ENCODE measurements at places on chromosomes 6 and 20. TPM values are rescaled to one million over a fixed set of nuclear protein-coding genes. Genes with fewer than 3 reads are reported as not detected.

- no peak for DNase-seq
Observed at GRCh38 chr6:29726571-29727194, 3.4 kb downstream of the HLA-F start.

SLC22A16 gene
- total RNA-seq: not detected

GRCh38 chr20:59940956-59941294 lies 736 bp downstream of the FAM217B start:
- no peak for DNase-seq

DNA sequence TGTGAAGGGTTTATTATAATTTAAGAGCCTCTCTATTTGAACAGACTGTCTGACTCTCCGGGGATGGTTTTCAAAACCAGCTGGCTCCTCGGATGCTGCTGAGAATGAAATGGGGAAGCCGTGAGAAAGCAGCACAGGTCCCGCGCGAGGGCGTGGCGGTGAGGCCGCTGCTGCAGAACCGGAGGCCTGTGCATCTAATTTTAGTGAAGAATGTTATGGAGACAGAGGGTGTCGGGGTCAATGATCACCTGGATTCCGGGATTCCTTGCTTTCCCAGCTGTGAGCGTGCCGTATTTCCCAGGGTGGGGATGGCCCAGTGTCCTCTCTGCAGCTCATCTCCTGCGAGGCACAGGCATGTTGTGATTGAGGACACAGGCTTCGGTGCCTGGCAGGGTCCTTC lies 348.0 kb downstream of the CDH4 start:
- DNase-seq: no peak

GRCh38 chr6:155448668-155449449 lies 6.8 kb downstream of the NOX3 start:
- no peak for DNase-seq

CDH22 gene
- total RNA-seq: 6.4 TPM

GRCh38 chr20:39039261-39039660 lies 77.1 kb downstream of the DHX35 start:
- DNase-seq: no peak

DNA sequence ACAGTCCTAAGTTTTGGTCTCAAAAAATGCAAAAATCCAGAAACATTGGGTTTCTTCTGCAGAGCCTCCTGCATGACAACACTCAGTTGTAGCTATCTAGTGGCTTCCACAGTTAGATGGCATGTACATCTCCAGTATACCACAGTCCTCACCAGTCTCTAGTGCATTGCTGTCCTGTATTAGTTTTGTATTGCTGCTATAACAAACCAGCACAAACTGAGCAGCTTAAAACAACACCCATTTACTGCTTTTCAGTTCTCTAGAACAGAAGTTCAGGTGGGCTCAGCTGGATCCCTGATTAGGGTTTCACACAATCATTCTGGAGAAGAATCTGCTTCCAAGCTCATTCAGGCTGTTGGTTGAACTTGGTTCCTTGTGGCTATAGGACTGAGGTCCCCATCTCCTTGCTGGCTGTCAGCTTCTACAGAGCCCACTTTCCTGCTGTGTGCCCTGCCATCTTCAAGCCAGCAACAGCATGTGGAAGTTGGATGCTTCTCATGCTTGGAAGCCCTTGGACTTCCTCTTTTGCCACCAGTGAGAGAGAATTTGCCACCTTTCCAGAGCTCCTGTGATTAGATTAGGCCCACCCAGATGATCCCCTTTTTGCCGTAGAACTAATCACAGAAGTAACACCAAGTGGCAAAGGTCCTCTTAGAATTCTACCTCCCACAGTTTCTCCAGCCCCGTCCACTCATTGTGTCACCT lies 48.9 kb upstream of the TBC1D7 start:
- no peak for DNase-seq

DNA sequence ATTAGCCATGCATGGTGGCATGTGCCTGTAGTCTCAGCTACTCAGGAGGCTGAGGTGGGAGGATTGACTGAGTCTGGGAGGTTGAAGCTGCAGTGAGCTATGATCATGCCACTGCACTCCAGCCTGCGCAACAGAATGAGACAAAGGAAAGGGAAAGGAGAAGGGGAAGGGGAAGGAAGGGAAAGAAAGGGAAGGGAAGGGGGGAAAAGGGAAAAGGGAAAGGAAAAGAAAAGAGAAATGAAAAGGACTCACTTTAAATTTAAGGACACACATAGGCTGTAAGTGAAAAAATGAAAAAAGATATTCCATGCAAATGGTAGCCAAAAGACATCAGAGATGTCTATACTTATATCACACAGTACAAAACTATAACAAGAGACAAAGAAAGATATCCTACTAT lies 74.2 kb downstream of the COL21A1 start:
- no peak for DNase-seq
